ENCODE measurements at places on chromosomes 1 and 21.

DNA sequence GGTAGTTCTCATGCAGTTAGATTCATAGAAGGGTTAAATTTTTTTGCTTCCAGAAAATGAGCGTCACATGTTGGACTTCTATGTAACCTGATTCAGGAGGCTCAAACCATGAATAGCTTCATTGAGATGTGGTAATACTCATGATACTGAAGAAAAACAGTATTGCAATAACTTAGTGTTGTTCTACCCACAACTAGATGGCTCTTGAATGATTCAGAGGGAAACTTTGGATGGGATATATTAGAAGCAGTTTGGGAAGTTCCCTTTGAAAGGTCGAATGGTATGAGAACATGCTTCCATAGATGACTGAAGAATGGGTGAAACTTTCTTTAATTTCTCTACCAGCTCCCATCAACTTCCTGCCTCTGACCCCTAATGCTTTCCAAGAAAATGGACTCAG, 211.7 kb upstream of the PTGFR start:
- DNase-seq, result no peak

- no peak for DNase-seq
Observed at GRCh38 chr1:168507231-168507630, 36.6 kb downstream of the XCL2 start.

GRCh38 chr21:27806281-27806680, 839.4 kb upstream of the ADAMTS5 start:
- no peak for DNase-seq

- DNase-seq, result no peak
Observed at GRCh38 chr1:181126289-181126688, 37.8 kb downstream of the IER5 start.

- DNase-seq, result no peak
Observed at GRCh38 chr1:231420299-231420958, 1.7 kb downstream of the EGLN1 start.

- DNase-seq, result no peak
Observed at GRCh38 chr1:11802616-11802972, 3.2 kb downstream of the MTHFR start.

DNA sequence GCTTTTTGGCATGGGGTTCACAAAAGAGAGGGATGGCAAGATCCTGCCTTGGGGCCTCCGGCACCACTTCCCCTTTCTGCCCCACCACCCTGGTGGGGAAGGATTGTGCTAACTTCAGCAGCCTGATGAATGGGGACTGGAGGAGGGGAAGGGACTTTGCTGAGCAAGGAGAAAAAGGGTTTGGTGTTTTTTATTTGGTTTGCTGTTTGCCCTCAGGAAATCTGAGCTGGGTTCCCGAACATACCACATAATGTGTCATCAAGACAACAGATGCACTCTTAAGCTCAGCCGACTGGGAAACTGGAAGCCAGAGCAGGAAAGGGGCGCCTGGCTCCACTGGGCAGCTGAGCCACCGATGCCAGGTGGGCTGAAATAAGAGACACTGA, 19.8 kb downstream of the OLFML2B start:
- no peak for DNase-seq

- DNase-seq, result no peak
Observed at GRCh38 chr1:231177226-231177625, 15.4 kb downstream of the TRIM67 start.

DNA sequence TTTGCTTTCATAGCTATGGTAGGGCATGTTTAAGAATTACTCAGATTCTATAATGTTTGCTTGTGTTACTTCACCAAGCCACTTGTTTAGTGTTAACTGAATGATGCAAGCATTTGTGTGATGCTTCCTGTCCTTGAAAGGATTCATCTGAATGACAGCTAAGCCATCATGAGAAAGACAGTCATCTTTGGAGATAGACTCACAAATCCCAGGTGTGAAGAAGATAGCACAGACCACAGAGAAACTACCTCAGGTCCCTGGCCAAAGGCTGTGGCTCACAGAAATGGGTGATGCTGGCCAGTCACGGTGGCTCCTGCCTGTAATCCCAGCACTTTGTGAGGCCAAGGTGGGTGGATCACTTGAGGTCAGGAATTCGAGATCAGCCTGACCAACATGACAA, 321.4 kb downstream of the DPYD start:
- DNase-seq, result no peak

DNA sequence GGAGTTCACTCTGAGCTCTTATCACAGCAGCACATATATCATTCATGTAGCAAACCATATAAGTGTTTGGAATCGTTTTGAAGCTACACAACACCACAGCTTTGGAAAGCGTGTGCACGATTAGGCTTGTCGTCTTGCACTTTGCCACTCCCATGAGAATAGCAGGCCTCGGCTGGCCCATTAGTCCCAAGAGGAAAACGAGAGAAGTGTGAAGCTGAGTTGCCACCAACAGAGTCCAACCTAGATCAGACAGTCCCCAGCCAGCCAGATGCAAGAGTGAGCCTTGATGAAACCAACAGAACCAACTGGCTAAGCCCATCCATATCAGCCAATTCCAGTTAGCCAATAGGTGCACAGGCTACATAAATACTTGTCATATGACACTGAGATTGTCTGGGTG, 238.4 kb downstream of the C1orf94 start:
- no peak for DNase-seq

- no peak for DNase-seq
Observed at GRCh38 chr1:172456344-172456769, 12.5 kb upstream of the PIGC start.

- no peak for DNase-seq
Observed at GRCh38 chr1:225354906-225355305, 72.9 kb downstream of the LBR start.

DNA sequence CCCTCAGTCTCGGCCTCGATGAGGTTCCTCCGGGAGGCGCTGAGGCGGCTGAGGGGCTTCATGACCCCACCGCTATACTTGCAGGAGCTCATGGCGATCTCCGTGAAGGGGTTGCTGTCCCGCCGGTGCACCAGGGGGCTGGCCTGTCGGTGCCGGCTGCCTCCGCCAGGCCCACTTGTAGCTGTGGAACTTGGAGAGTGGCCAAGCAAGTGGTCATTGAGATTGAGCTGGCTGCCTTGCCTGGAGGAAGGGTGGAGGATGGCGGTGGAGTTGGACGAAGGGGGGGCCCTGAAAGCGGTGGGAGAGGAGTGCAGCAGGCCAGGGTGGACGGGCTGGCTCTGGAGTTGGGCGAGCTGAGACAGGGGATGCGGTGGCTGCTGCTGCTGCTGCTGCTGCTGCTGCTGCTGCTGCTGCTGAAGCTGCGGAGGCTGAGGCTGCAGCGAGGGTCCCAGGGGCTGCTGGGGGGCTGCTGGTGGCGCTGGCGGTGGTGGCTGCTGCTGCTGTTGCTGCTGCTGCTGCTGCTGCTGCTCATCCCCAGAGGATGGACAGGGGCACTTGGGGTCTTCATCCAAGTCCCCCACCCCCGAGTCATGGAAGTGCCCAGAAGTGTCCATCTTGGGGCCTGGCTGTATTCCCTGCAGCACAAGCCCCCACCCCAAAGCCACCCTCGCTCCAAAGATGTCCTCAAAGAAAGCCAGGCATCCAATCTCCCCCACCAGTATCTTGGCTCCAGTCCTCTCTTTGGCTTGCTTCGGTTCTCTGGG, 548 bp downstream of the KCNN3 start:
- DNase-seq, result peak; percentile 53

- DNase-seq, result no peak
Observed at GRCh38 chr1:224331326-224331725, 1.4 kb upstream of the NVL start.

GRCh38 chr21:17921579-17922530, 102.7 kb upstream of the C21orf91 start:
- no peak for DNase-seq

DNA sequence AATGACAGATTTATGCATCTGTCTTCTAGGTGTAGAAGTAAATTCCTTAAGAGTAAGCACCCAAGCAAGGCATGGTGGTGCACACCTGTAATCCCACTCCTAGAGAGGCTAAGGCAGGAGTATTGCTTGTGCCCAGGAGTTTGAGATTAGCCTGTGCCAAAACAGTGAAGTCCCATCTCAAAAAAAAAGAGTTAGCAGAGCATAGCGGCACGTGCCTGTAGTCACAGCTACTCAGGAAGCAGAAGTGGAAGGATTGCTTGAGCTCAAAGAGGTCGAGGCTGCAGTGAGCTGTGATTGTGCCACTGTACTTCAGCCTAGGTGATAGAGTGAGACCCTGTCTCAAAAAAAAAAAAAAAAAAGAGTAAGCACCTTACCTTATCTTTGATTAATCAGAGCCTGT, 15.1 kb upstream of the TIPRL start:
- no peak for DNase-seq

DNA sequence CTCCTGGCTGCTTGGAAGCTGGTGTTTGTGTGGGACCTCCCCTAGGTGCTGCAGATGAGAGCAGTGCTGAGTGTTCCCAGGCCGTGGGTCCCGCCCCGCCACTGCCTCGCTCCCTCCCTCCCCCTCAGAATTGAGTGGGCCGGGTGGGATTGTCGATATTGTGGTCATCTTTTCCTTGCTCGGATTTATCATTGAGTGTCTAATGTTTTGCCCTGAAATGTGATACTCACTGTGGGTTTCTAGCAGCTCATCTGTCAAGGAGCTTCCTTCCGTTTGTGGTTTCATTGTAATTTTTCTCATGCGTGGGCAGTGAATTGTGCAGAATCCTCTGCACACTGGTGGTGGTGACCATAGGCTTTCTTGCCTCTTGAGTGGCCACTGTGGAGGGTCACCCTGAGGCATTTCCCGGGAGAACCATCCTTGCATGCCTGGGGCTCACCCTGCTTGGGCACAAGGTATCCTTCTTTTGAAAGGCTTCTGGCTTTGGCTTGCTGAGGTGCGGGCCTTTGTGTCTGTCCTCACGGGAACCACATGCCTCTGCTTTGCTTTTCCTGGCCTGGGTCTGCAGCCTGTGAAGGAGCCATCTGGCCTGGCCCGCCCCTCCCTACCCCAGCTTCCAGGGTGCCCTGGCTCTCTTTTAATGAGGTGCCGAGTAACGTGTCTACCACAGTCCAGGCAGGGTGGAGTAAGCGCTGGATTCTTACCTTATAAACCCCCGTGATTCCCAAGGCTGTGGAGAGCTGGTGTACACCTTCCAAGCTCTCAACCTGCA, 25.6 kb downstream of the SLX9 start:
- no peak for DNase-seq

- peak; percentile 98 for DNase-seq
Observed at GRCh38 chr1:46333300-46334029, 7.1 kb upstream of the NSUN4 start.

DNA sequence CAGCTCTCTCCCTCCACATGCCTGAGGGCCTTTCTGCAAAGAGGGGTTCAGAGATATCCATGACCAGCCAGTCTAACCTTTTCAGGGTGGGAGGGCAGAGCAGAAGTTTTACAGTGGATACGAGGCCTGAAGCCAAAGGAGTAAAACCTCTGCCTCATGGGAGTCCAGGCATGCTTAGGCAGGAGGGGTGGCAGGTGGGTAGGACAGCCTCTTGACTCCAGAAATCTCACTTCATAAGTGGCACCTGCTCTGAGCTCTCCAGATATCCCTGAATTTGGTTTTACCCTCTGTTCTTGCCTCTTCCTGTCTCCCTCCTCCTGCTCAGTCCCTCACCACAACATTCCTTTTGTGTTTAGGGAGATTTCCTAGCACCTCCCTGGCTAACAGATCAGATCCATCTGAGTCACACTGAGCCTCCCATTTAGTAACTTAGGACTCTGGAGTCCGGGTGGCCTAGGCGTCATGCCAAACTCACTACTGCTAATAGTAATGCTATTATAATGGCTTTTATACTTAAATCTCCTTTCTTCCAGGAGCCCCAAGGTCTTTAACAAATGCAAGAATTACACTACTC, 201.0 kb downstream of the HS2ST1 start:
- no peak for DNase-seq

GRCh38 chr1:178960482-178961240, 65.0 kb upstream of the FAM20B start:
- DNase-seq, result no peak

Data from NCI-H526 (cell line).